A172 (cell line): ENCODE measurements at places on chromosomes 7 and 10.

- DNase-seq, result no peak
Observed at GRCh38 chr10:95208702-95209391, 14.8 kb downstream of the ACSM6 start.

DNA sequence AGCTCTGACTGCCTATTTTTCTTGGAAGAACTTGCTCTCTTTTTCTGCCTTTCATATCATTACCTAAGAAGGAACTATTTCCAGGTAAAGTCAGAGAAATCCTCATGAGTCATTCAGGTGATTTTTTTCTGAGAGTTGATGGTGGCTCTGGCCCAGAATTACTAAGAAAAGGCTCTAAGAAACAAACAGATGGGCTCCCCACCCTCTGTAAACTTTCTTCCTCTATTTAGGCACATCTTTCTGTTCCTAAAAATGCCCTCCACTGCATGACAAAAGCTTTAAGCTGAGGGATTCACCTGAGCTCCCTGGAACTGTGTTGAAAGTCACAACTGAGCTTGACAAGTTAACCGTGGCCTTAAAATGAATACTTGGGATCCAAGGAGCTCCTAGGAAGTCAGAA lies 1.6 kb downstream of the OLAH start:
- DNase-seq, result no peak

GRCh38 chr7:120951826-120952225 lies 1.2 kb downstream of the ING3 start:
- no peak for DNase-seq

GRCh38 chr7:28747854-28748253 lies 210.3 kb downstream of the TRIL start:
- no peak for DNase-seq

DNA sequence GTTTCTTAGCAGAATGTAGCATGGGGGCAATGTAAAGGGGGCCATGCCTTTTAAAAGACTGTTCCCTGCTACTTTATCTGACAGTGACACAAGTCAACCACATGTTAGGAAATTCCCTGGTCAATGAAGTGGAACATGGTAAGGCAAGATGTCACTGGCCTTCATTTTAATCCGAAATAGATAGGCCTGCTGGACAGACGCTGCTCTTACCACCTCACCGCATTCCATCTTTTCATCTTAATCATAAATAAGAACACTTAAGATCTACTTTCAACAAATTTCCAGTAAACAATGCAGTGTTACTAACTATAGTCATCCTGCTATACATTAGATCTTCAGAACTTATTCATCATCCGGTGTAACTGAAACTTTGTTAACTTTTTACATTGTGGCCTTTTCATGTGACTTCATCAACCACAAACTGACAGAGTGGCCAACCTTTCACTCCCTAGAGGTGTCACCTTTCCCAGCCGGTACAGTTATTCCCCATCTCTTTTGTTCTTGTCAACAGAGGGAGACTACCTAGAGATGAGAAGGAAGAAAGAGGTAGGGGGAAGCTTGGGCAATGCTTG lies 15.6 kb downstream of the ASB4 start:
- DNase-seq, result peak; percentile 72
